ENCODE measurements at places on chromosomes 6 and 20.

- no peak for DNase-seq
Measured at GRCh38 chr6:139904158-139904533, 529.7 kb upstream of the CITED2 start.

DNA sequence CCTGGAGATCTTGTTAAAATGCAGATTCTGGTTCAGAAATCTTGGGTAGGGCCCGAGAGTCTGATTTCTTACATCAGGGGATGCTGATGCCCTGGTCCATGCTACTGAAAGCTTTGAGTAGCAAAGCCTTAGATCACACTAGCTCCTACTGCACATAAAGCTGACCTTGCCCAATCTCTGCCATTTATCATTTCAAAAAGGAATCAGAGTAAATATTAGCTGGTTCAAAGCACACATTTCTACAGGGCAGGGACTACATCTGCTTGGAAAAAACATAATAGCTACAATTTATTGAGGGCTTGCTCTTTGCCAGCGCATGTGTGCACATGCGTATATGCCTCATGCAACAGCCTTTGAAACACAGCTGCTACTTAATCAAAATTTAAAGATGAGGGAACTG, 440.4 kb upstream of the ARID1B start:
- no peak for DNase-seq

DNA sequence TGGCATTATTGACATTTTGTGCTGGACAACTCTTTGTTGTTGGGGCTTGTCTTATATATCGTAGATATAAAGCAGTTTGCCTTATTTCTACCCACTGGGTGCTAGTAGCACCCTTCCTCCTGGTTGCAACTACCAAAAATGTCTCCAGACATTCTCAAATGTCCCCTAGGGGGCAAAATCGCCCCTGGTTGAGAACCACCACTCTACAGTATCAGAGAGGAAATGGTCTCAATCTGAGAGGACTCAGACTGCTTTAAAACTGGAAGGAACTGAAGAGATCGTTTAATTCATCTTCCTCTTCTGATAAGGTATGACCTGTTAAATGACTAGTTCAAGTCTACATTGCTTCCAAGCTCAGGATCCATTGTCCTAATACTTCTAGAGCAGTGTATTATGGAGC, 14.9 kb downstream of the SH3BGRL2 start:
- DNase-seq = no peak

DNA sequence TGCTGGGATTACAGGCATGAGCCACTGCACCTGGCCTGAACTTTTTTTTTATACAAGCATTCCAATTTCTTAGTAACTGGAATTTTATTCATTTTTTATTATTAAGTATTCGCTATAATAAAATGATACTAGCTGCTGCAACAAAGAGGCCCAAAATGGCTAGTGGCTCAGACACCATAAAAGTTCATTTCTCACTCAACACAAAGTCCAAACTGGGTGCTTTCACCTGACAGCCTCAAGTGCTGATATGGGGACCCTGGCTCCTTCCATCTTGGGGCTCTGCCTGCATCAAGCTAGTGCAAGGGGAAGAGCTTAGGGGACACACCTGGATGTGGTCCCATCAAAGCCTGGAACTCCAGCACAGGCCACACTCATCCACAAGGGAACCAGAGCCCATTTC, 12.2 kb upstream of the NOP56 start:
- DNase-seq = no peak

- DNase-seq = no peak
Measured at GRCh38 chr6:121335087-121336008, 1.1 kb upstream of the TBC1D32 start.
